ENCODE measurements at places on chromosomes 1 and 21.

DNA sequence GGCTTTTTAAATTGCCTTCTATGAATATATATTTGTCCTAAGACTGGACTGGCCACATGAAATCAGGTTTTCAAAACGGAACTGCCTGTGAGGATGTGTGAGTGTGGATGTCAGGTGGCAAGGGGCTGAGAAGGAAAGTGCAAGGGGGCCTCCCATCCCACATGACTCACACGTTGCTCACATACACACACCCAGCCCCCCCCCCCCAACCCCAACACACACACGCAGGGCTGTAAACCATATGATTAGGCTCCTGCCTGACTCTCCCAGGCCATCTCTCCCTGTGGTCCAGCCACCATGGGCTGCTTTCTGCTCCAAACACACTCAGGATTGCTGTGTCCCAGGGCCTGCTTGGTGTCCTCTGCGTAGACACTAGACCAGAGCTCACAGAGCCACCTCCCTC, 22.4 kb downstream of the DEGS1 start:
- DNase-seq = peak; percentile 57

DNA sequence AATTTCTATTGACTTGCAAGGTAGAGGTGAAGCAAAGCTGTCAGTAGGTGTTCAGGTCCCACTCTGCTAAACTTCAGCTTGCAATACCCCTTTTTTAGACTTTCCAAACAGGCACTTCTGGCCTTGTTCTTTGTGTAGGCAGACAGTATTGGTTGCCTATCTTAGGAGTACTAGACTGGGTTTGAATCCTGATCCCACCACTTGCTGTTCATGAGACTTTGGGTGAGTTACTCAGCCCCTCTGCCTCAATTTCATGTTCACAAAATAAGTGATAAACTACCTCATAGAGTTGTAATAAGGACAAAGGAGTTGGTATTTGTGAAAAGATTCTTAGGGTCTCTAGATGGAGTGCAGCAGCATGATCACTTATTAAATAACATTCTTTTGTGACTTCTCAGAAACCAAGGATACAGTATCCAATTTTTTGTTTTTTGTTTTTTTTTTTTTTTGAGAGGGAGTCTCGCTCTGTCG, 5.2 kb downstream of the RCC1 start:
- DNase-seq = no peak

DNA sequence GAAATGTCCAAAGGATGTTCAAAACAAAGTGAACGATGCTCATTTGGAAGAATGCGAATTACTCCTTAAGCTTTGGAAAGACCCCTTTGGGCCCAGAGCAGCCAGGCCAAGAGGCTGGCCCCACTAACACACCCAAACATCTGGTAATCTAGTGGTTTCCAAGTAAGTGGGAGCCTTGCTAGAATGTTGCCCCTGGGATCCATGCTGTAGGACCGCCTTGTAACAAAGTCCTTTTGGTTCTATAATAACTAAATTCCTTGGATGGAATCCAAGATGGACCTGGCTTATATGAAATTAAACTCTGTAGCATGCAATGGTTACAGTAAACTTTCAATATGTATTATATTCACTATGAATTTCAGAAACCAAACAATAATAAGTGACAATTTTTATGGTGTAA, 25.3 kb downstream of the GPR3 start:
- DNase-seq = no peak

- no peak for DNase-seq
Measured at GRCh38 chr1:167587872-167588271, 34.3 kb upstream of the CREG1 start.

DNA sequence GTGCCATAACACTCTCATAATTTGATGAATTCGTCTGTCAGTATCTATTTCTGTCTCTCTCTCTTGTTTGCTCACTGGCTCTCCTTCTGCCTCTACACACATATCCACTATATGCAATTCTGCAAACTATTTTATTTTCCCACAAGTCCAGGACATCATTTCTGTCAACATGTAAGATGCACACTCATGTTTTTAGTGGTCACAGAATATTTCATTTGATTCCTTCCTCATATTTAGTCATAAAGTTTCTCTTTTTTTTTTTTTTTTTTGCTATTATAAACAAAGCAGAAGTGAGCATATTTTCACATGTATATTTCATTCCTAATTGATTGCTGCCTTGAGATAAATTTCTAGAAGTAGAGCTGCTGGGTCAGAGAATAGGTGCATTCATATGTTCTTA, 165.3 kb downstream of the PGBD5 start:
- no peak for DNase-seq

GRCh38 chr1:28595412-28596191, 3.5 kb downstream of the RAB42 start:
- no peak for DNase-seq

GRCh38 chr1:16981269-16981849, 939 bp upstream of the MFAP2 start:
- peak; percentile 91 for DNase-seq

GRCh38 chr1:17470021-17470799, 30.7 kb upstream of the RCC2 start:
- DNase-seq = no peak

- peak; percentile 24 for DNase-seq
Measured at GRCh38 chr1:186848509-186849130, 19.9 kb downstream of the PLA2G4A start.

GRCh38 chr1:153933430-153933829, 10.7 kb upstream of the GATAD2B start:
- DNase-seq = no peak

GRCh38 chr21:45010096-45010495, 64.3 kb upstream of the ADARB1 start:
- DNase-seq = no peak

GRCh38 chr1:39378377-39378776, 113.1 kb upstream of the BMP8A start:
- no peak for DNase-seq

- DNase-seq = no peak
Measured at GRCh38 chr1:240174734-240175133, 83.1 kb downstream of the FMN2 start.

GRCh38 chr1:162627662-162628296, 4.5 kb upstream of the DDR2 start:
- peak; percentile 34 for DNase-seq

DNA sequence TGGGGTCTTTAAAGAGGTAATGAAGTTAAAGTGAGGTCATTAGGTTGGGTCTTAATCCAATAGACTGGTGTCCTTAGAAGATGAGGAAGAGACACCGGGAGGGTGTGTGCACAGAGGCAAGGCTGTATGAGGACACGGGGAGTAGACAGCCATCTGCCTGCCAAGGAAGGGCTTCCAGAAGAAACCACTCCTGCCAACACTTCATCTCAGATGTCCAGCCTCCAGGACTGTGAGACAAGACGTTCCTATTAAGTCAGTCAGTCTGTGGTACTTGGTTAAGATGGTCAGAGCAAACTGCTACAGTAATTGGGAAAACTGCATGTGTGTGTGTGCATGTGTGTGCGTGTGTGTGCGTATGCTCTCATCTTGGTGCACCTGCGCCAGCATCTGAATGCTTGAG, 77.1 kb downstream of the RYR2 start:
- DNase-seq = no peak

DNA sequence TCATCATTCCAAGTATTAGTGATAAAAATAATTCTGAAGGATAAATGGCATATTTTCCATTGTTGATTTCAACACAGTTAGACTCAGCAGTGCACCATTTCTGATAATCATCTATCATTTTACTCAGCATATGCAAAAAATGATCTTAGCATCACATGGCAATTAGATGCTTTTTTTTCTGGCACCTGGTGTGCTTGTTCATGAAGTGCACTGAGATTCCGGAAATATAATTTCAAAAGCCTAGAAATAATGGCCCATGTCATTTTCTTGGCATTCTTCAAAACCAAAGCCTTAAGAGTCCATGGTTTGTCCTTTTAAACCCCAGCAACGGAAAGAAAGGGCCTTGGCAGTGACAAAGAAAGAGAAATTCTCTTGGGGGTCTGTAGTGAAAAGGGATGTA, 278.8 kb downstream of the KIF26B start:
- no peak for DNase-seq

- DNase-seq = no peak
Measured at GRCh38 chr21:22842875-22843274, 1844.7 kb downstream of the NCAM2 start.

DNA sequence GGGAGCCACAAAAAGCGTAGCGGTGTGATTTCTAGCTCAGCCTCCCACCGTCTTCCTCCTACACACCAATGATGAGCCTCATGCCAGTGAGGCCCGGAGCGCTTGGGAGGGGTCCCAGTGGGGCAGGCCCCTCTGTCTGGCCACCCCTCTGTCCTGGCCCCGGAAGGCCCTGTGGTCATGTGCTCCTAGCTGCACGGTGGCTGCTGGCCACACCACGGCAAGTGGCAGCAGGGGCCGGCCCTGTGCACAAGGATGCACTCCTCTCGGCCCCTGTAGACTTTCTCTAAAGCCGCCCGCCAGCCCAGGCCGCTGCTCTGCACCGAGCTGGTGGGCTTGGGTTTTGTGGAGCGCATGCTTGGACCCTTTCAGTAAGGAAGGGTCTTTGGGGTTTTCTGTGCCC, 53.6 kb downstream of the KCNAB2 start:
- no peak for DNase-seq

GRCh38 chr1:227370533-227371254, 52.4 kb upstream of the CDC42BPA start:
- peak; percentile 16 for DNase-seq

GRCh38 chr1:47699492-47700235, 261.8 kb downstream of the FOXD2 start:
- no peak for DNase-seq

DNA sequence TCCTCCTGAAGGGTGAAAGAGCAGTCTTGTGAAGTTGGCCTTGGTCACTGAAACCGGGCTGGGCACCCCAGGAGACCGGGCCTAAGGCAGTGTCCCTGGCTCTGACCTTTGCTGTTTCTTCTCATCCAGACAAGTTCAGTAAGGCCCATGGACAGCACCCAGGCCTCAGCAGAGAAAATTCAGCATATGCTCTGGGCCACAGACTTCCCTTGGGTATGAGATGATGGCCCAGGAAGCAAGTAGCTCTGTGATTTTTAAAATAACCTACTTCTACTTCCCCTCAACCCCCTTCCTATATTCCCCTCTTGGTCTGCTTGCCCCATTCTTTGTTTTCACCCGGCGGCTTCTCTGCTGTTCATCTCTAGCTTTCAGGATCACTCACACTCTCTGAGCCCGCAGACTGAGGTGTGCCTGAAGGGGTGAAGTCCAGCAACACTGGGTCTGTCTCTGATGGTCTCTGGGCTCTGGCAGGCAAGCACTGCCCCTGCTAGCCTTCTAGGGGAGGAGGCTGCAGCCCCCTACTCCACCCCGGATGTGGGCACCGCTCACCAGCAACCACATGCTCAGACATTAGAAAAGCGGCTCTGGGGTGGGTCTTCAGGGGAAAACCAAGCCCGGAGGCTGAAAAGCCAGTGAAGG, 2.9 kb upstream of the GPR25 start:
- no peak for DNase-seq

- no peak for DNase-seq
Measured at GRCh38 chr1:14421977-14422609, 176.4 kb upstream of the KAZN start.

Data from brain microvascular endothelial cell (primary cell).